DND-41 (cell line): ENCODE measurements at places on chromosomes 2 and 18.

DNA sequence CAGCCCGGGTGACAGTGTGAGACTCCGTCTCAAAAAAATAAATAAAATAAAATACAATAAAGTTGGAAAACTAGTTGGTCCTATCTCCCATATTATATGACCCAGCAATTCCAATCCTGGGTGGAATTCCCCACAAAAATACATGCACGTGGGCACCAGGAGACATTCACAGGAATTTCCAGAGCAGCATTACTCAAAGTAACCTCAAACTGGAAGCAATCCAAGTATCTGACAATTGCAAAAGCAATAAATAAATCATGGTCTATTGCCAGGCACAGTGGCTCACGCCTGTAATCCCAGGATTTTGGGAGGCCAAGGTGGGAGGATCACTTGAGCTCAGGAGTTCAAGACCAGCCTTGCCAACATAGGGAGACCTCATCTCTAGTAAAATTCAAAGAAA, 101.2 kb upstream of the MAP4K4 start:
- no peaks in the 10 kb centered on the region for H3K4me1 ChIP-seq
- no peak for DNase-seq
- no peaks in the 10 kb centered on the region for H3K27me3 ChIP-seq

DNA sequence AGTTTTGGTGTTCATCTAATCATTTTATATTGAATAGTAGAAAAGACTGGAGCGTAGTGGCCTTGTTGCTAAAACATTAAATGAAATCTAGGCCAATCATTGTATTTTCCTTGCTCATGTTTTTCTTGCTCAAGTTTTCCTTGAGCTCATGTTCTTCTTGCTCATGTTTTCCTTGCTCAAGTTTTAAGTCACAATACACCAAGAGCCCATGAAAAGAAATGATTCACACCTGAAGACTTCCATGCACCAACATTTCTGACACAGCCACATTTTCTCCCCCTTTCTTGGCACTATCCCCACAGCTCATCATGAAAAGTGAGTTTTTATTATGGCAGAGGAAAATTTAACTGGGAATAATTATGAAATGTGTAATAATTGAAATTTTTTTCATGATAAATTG, 92.0 kb downstream of the LRP1B start:
- DNase-seq: no peak
- no peak overlapping the region for H3K4me3 ChIP-seq
- H3K36me3 ChIP-seq: no peaks in the 10 kb centered on the region
- no peaks in the 10 kb centered on the region for H3K4me1 ChIP-seq

DNA sequence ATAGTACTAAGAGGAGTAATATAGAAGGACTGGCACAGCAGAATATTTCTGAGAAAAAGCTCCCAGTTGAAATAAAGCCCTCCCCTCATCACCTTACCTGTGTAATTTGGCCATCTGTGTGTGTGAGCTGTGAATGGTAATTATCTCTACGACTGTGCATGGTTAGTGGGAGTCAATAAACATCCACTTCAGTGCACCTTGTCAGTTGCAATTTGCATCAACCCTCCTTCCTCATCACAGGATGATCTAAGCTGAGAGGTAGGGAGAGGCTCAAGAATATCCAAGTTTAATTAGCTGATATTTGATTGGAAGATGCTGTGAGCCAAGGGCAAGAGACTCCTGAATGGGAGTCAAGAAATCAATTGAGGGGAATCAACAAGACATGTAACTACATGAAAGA, 694.9 kb upstream of the KLHL29 start:
- H3K4me3 ChIP-seq: no peak overlapping the region
- H3K27ac ChIP-seq: no peak overlapping the region
- no peaks in the 10 kb centered on the region for H3K4me1 ChIP-seq
- no peak for DNase-seq

DNA sequence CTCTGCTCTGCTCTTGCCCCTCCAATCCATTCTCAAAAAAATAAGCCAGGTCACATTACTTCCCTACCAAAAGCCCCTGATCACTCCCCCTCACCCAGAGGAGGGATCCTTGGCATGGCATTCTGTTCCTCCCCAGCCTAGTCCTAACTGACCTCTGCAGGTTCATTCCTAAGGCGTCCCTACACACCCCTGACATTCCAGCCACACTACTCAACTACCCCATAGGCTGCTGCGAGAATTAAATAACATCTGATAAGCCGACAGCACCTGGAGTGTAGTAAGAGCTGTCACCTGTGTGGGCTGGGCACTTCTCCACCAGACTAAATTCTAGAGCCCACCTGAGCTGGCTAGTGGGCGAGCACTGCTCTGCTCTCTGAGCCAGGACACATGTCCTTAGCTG, 44.7 kb upstream of the SLC1A4 start:
- no peaks in the 10 kb centered on the region for H3K27me3 ChIP-seq
- H3K4me3 ChIP-seq: no peak overlapping the region
- no peaks in the 10 kb centered on the region for H3K36me3 ChIP-seq
- peaks cover 49% of the 10 kb centered on the region for H3K4me1 ChIP-seq

DNA sequence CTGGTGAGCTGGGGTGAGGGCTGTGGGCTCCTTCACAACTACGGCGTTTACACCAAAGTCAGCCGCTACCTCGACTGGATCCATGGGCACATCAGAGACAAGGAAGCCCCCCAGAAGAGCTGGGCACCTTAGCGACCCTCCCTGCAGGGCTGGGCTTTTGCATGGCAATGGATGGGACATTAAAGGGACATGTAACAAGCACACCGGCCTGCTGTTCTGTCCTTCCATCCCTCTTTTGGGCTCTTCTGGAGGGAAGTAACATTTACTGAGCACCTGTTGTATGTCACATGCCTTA, 10.5 kb downstream of the PROC start:
- no peaks in the 10 kb centered on the region for H3K27me3 ChIP-seq
- no peaks in the 10 kb centered on the region for H3K4me1 ChIP-seq
- DNase-seq: no peak
- no peak overlapping the region for H3K4me3 ChIP-seq

- H3K27me3 ChIP-seq: no peaks in the 10 kb centered on the region
- H3K27ac ChIP-seq: no peak overlapping the region
- no peak overlapping the region for H3K4me3 ChIP-seq
- no peaks in the 10 kb centered on the region for H3K4me1 ChIP-seq
- H3K36me3 ChIP-seq: no peaks in the 10 kb centered on the region
Measured at GRCh38 chr2:18932853-18933252, 343.5 kb upstream of the NT5C1B start.

GRCh38 chr2:169260246-169260645, 102.1 kb downstream of the LRP2 start:
- H3K36me3 ChIP-seq: no peaks in the 10 kb centered on the region
- no peaks in the 10 kb centered on the region for H3K4me1 ChIP-seq

GRCh38 chr2:214578442-214578841, 167.6 kb downstream of the VWC2L start:
- DNase-seq: no peak
- H3K36me3 ChIP-seq: no peaks in the 10 kb centered on the region
- H3K4me3 ChIP-seq: no peak overlapping the region
- H3K27me3 ChIP-seq: no peaks in the 10 kb centered on the region
- no peaks in the 10 kb centered on the region for H3K4me1 ChIP-seq

- H3K27ac ChIP-seq: no peak within 1 kb of the TSS
- H3K27me3 ChIP-seq: peaks cover 7% of the 10 kb centered on the region
- no peaks in the 10 kb centered on the region for H3K4me1 ChIP-seq
- H3K36me3 ChIP-seq: no peaks in the 10 kb centered on the region
Measured at GRCh38 chr2:176187899-176188773, at the start of gene HOXD1. Gene HOXD1, plus strand, starts transcription at chr2:176188668. Its CDS starts 134 bp downstream, at chr2:176188802.

DNA sequence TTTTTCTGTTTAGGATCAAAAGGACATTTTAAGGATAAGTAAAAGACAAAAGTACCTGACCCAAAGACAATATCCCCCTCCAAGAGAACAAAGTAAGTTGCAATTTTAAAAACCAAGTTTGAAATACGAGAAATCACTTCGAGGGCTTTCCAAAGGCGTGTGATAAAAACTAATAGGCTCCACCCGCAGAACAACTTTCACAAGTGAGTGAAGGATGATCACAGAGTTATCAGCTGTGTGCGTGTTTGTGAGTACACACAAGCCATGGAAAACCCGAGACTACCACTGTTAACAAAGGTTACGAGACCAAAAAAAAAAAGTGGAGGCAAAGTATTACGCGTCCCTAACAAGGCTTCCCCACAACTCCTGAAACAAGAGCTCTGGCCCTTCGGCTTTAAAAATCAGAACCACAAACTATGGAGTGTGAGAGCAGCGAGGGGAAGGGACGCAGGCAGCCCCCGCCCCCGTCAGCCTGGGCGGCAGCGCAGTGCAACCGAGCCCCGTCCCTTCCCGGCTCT, 719 bp downstream of the SMAD2 start:
- peak overlapping the region; percentile 84; the same call in 1 of the 2 replicates for H3K4me3 ChIP-seq
- no peaks in the 10 kb centered on the region for H3K27me3 ChIP-seq
- DNase-seq: no peak
- peak overlapping the region; percentile 98 for H3K27ac ChIP-seq
- peaks cover 71% of the 10 kb centered on the region for H3K4me1 ChIP-seq

DNA sequence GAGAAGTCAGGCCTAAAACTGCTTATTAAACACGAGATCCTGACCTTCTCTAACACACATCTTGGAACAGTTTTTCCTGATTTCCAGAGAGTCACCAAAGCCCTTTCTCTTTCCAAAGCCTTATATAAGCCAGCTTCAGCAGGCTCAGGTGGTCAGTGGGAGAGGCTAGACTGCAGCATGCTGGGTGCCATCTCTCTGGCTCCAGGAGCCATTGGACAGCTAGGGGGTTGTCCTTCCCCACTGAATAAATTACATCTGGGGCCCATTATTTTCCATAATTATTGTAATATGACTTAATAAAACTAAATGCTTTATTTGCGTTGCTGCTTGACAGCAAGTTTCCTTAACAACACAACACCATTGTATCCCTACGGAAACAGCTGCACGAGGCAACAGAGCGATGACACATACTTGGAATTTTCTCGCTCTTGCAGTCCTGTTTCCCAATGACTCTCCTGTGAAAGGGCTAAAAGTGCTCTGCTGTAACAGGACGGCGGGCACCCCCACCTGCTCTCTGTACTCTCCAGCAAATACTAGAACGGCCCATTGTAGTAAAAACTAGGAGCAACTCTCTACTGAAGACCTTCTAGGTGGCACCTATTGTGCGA, 160.6 kb downstream of the RNF144A start:
- peaks cover 11% of the 10 kb centered on the region; the same call in 1 of the 2 replicates for H3K36me3 ChIP-seq
- no peaks in the 10 kb centered on the region for H3K27me3 ChIP-seq
- no peak overlapping the region for H3K27ac ChIP-seq
- H3K4me3 ChIP-seq: no peak overlapping the region

GRCh38 chr2:231134910-231135655, 10.2 kb upstream of the HTR2B start:
- H3K4me3 ChIP-seq: no peak overlapping the region
- H3K27ac ChIP-seq: no peak overlapping the region
- H3K36me3 ChIP-seq: peaks cover 28% of the 10 kb centered on the region
- H3K27me3 ChIP-seq: no peaks in the 10 kb centered on the region

DNA sequence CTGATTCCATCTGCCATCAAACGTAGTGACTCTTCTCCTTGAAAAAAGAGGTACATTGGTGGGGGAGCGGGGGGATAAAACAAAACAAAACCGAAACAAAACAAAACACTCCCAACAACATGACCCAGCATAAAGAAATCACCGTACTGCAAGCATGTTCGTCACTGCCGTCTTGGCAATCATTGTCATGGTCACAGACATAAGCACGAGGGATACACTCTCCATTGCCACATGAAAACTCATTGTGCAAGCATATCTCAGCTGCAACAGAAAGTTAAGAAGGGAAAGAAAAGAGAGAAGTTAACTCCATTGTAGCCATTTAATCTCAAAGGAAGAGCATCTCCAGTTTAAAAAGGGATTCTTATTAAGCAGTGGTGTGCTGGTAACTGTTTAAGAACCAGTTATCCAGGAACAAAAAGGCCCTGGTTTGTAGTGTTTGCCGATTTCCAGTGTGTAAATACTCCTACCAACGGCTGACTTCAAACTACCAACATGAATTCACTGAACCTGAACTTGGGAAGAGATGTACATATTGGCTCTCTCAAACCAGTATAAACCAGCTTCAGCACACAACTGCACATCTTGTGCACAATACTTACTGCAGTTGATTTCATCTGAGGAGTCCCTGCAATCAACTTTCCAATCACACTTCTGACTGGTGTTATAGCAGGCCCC, 68.2 kb downstream of the LRP2 start:
- no peaks in the 10 kb centered on the region for H3K27me3 ChIP-seq
- DNase-seq: no peak
- no peaks in the 10 kb centered on the region for H3K4me1 ChIP-seq
- no peaks in the 10 kb centered on the region for H3K36me3 ChIP-seq
- H3K4me3 ChIP-seq: no peak overlapping the region

DNA sequence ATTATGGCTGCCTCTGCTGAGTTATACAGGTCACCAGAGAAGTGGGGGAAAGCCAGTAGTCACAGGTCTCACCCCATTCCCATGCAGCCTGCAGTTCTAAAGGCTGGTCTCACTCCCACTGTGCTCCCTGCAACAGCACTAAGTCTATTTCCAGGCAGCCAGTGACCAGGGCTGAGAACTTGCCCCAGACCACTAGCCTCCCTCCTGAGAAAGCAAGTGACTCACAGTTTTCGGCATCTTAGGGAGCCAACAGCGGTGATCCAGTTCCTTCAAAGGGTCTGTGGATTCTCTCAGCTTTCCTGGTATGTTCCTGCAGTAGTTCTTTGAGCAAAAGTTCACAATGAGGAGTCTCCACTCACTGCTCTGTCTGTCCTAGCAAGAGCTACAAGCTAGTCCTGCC, 329.6 kb upstream of the MAP2 start:
- H3K27me3 ChIP-seq: no peaks in the 10 kb centered on the region
- no peak overlapping the region for H3K27ac ChIP-seq
- no peaks in the 10 kb centered on the region for H3K4me1 ChIP-seq
- no peak overlapping the region for H3K4me3 ChIP-seq

- no peaks in the 10 kb centered on the region for H3K36me3 ChIP-seq
- H3K27ac ChIP-seq: no peak overlapping the region
- peaks cover 11% of the 10 kb centered on the region for H3K4me1 ChIP-seq
- H3K4me3 ChIP-seq: no peak overlapping the region
- H3K27me3 ChIP-seq: no peaks in the 10 kb centered on the region
Measured at GRCh38 chr2:16253291-16253690, 312.9 kb downstream of the MYCN start.

DNA sequence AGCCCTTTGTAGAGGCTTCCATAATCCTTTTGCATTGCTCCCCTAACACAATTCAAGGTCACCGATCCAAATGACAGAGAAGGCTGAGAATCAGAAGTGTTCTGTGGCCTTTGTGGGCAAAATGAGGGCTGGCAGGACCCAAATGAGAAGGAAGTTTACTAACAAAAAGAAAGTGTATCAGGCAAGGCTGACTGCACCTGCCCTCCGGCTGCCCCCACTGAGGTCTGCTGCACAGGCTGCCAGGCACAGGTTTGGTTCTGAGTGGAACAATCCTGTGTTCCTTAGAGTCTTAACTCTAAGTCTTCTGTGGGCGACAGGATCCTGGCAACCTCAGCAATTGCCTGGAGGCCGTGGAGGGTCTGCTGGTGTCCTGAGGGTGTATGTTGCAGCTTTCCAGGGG, 568.5 kb downstream of the CMPK2 start:
- H3K4me3 ChIP-seq: no peak overlapping the region
- no peaks in the 10 kb centered on the region for H3K36me3 ChIP-seq
- no peaks in the 10 kb centered on the region for H3K4me1 ChIP-seq
- no peak overlapping the region for H3K27ac ChIP-seq
- DNase-seq: no peak
